Head of caudate nucleus (tissue), 42 donors: ENCODE measurements at places on chromosomes 12 and 14.

DNA sequence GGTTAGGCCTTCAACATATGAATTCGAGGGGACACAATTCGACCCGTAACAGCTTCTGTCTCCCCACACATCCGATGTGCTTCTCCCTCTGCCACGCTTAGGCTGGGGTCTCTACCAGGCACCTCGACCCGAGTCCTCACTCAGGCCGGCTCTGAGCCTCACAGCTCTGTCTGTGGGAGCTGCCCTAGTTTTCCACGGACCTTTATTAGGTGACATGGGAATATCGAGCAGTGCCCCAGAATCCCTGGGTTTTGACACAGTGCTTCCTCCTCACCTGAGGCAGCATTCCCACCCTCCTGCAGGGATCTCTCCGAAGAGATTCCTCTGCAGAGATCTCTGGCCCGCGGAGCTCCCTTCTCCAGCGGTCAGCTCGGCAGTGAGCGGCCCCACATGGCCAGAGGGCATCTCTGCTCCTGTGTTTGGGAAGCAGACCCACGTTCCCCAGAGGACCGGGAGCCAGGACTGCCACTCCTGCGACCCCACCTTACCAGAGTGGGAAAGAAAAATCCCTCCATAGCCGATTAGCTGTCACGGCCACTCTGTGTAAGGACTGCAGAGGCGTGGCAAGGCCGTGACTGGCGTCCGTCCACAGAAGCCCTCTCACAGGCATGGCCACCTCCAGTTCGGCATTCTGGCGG is 21.2 kb downstream of the ZBTB42 start:
- DNase-seq = peak; percentile 2

DNA sequence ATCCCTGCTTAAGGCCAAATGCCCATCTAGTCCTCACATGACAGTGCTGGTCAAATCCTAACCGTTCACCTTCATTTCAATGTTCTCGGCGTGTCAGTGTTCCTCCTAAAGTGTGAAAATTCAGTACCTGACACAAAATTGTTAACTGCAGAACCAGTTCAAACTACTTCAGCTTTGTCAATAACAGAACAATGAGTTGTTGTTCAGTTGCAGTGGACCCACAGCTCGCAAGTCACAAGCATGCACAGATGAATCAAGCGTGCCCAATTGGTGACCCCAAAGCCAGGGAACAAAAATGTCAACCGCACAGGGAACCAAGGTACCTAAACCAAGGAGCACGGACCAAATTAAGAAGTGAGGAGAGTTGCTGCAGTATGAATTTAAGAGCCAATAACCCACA is 23.2 kb downstream of the NRDE2 start:
- DNase-seq = no peak

GRCh38 chr12:111138016-111138415 is 217.6 kb upstream of the MYL2 start:
- DNase-seq = no peak

- no peak for DNase-seq
These were observed 11.3 kb downstream of the NR1H4 start for GRCh38 chr12:100484891-100485471.

- DNase-seq = no peak
These were observed 17.9 kb upstream of the CNIH1 start for GRCh38 chr14:54459106-54459505.
